Gastrocnemius medialis (tissue), 4 donors: ENCODE measurements at places on chromosomes 4 and X. TPM values are rescaled to one million over a fixed set of nuclear protein-coding genes. Genes with fewer than 3 reads are reported as not detected.

DNA sequence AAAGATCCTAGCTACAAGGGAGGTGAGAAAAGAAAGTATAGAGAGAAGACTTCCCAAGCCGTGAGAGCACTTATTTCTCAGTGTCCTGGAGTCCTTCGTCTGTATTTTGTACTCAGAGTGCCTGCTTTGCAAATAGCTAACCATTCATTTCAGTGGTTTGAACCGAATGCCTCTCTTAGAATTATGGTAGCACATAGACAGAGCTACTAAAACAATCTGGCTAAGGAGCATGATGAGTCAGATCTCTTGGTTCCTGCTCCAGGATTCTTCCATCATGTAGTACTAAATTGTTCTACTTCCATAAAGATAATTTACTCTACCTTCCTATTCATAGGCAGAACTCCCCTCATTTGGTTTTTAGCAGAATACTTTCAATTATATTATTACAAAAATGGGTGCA, 946.6 kb downstream of the STIM2 start:
- H3K27me3 ChIP-seq = no peaks in the 10 kb centered on the region
- H3K4me3 ChIP-seq = no peak overlapping the region
- H3K4me1 ChIP-seq = no peaks in the 10 kb centered on the region

DNA sequence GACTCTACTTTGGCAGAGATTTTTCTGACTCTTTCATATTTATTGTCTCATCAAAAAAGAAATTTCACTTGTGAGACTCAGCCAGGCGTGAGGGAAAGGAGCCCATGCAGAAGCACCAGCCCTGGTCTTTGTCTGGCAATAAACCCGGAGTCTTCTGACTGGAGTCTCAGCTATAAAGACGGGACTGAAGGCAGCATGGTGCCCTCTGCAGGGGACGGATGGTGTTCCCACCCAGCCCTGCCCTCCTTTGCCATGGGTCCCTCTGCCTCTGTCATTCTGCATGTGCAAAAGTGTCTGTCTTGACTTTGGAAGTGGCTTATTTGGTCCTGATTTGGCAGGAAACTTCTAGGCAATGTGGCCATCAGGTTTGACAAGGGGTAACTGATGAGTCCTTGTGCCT, 14.2 kb downstream of the ZNF185 start:
- H3K36me3 ChIP-seq = no peaks in the 10 kb centered on the region
- H3K27me3 ChIP-seq = no peaks in the 10 kb centered on the region
- no peak for DNase-seq

GRCh38 chr4:88268913-88269312, 15.4 kb downstream of the PPM1K start:
- no peak overlapping the region for H3K4me3 ChIP-seq
- no peaks in the 10 kb centered on the region for H3K27me3 ChIP-seq
- no peak for DNase-seq

GRCh38 chrX:123399709-123400108, 215.6 kb downstream of the GRIA3 start:
- no peak overlapping the region for H3K27ac ChIP-seq
- DNase-seq = no peak
- H3K4me3 ChIP-seq = no peak overlapping the region
- H3K27me3 ChIP-seq = no peaks in the 10 kb centered on the region
- H3K36me3 ChIP-seq = no peaks in the 10 kb centered on the region
- no peaks in the 10 kb centered on the region for H3K4me1 ChIP-seq

DNA sequence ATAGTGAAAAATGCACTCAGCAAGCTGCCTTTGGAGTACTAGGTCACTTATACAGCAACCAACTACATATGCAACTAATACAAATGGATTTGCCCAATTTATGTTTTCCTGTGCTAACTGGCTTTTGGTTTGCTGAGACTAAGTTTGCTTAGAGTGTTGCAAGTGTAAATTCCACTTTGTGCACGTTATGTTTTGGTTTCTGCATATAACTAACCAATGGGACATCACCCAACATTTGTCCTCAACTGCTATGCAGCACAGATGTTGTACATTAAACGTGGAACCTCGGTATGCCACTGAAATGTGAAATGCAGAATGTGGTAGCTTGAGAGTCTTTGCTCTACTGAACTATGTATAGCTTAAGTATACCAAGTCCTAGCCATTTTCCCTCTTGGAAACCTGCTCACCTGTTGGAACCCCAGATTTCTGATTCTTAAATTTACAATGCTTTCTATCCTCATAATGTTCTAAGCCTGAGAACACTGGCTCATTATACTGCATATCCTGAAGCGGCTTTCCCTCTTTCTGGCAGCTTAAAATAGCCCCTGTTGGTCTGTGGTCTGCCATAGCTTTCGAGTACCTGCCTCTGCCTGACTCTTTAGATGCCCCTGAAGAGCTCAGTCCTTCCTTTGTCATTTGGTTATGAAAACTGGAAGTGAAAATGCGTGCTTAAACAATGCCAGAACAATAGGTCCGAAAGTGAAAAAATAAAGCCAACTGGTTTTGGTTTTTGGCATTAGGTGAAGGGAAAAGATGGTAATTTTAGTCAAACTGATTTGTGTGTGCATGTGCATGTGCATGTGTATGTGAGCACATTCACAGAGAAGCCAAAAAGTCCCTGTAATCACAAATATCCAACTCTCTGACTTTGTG, 158.0 kb downstream of the SH2D1A start:
- H3K27me3 ChIP-seq = no peaks in the 10 kb centered on the region
- H3K4me1 ChIP-seq = no peaks in the 10 kb centered on the region
- H3K36me3 ChIP-seq = no peaks in the 10 kb centered on the region
- no peak overlapping the region for H3K4me3 ChIP-seq

DNA sequence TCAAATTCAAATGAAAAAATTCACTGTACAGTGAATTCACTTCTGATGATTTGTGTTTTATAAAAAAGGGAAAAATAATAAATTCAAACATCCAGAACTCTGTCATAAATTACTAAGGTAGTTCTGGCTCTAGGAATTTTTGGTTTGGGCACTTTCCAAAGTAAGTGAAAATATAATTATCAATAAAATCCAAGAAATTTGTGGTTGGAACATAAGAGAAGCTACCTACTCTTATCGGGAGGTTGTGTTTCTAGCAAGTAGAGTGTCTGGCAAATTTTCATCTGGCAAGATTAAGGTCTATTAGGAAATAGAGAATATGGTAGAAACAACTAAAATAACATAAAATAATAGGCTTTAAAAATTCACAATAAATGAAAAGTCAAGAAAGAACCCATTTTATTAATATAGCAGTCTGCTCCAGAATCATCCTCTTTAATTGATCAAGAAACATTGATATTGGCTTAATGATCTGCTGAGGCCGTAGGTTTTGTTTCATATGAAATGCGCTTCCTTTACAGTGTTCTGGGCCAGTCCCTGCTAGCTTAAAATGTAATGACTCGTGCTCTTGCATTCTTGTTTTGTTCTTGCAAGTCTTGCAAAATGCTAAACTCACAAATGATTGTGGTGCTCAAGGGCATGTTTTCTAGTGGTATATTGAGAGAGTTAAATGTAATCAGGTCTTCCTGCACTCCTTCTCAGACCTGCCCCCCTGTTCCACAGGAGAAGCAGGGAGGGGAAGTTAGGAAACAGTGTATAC, 331.4 kb downstream of the RAPGEF2 start:
- no peak overlapping the region for H3K4me3 ChIP-seq
- no peak overlapping the region for H3K27ac ChIP-seq
- no peaks in the 10 kb centered on the region for H3K36me3 ChIP-seq
- H3K27me3 ChIP-seq = no peaks in the 10 kb centered on the region

DNA sequence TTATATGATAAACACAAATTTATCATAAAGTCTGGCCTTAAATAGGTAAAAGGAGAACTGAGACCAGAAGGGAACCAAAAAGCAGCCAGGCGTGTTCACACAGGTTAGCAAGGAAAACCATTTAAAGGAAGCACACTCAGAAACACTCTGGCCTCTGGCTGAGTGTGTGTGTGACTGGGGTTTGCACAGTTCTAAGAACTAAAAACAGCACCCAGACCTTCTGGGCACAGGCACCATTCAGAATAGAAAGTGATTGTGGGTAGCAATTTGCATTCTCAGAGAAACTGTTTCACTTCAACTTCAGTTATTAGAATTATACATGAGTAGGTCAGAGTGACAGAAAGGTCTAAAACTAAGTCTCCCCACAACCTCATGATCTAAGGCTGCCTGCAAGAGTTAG, 10.0 kb downstream of the GPR82 start:
- no peaks in the 10 kb centered on the region for H3K27me3 ChIP-seq
- no peak overlapping the region for H3K4me3 ChIP-seq

GRCh38 chr4:123675567-123675966, 279.0 kb downstream of the SPRY1 start:
- H3K4me1 ChIP-seq = peaks cover 22% of the 10 kb centered on the region
- no peaks in the 10 kb centered on the region for H3K36me3 ChIP-seq
- H3K27me3 ChIP-seq = no peaks in the 10 kb centered on the region
- peak overlapping the region; percentile 18 for H3K4me3 ChIP-seq
- DNase-seq = no peak

DNA sequence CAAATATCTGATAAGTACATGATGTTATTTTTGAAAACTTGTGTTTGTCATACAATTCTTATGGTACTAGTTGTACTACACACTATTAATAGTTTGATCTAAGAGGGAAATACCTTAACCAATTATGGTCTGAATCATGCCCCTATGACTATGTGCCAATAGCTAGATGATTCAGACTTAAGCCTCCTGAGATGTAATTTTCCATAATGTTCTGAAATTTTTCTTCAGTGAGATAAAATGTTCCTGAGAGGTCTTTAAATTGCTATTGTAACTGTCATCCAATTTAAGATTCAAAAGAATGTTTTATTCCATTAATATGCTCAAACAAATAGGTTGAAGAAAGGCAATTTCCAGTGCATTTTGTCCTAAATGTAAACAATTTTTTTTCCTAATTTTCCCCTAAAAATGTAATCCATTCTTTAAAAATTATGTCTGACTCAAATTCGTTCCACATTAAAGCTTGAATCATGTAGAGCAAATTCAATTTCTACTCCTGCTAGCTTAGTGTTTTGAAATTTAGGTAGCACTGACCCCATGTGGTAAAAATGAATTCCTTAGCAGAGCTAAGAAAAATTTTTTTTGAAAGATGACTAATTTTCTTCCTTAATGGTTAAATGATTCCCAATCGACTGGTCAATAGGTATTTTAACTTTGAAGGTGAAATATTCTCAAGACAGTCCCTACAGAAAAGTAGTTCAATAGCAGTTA, 49.1 kb downstream of the APOOL start:
- H3K4me1 ChIP-seq = no peaks in the 10 kb centered on the region
- no peaks in the 10 kb centered on the region for H3K27me3 ChIP-seq
- no peaks in the 10 kb centered on the region for H3K36me3 ChIP-seq
- DNase-seq = no peak
- H3K4me3 ChIP-seq = no peak overlapping the region

GRCh38 chrX:39896951-39897740, 200.6 kb downstream of the BCOR start:
- no peaks in the 10 kb centered on the region for H3K27me3 ChIP-seq
- peaks cover 7% of the 10 kb centered on the region for H3K4me1 ChIP-seq
- H3K4me3 ChIP-seq = no peak overlapping the region
- DNase-seq = no peak

- no peaks in the 10 kb centered on the region for H3K27me3 ChIP-seq
- H3K4me1 ChIP-seq = no peaks in the 10 kb centered on the region
- no peak for DNase-seq
- H3K27ac ChIP-seq = no peak overlapping the region
These were observed 296.0 kb upstream of the HS3ST1 start for GRCh38 chr4:11724731-11725130.

DNA sequence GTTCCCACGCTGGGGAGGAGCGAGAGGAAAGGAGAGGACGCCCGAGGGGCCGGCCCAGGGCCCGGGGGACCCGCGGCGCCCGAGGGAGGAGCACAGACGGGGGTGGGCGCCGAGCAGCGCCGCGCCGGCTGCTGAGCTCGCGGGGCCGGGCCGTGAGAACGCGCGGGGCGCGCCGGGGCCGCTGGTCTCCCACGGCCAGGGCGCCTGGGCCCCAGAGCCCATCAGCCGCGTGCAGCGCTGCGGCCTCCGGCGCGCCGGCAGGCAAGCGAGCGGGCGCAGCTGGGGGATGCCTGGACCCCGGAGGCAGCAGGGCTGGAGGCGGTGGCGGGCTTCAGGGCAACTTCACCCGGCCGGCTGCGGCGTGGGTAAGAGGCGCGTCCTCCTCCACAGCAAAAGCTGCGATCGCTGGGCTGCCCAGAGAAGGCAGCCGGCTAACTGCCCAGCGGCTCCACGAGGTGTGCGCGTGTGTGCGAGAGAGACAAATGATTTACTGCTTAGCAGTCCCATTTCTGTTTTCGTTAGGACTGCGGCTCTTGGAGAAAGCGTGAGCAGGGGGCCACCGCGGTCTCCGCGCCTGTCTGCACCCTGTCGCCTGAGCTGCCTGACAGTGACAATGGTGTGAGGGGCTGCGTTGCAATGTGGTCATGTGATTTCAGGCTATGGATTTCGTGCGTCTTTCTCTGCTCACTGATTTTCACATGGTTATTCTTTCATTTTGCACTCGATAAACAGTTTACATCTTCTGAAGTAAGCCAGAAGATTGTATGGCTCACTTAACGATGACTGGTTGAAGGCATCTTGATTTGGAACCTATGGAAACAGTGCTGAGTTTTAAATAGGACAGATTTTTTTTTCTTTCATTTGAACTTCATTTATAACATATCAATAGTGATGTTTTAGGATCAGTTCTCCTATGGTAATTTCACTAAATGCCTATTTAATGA, 1.2 kb downstream of the GUCY1A1 start:
- H3K27ac ChIP-seq = peak overlapping the region; percentile 74
- no peak for DNase-seq
- H3K4me1 ChIP-seq = peaks cover 4% of the 10 kb centered on the region
- H3K4me3 ChIP-seq = peak overlapping the region; percentile 55
- no peaks in the 10 kb centered on the region for H3K27me3 ChIP-seq

DNA sequence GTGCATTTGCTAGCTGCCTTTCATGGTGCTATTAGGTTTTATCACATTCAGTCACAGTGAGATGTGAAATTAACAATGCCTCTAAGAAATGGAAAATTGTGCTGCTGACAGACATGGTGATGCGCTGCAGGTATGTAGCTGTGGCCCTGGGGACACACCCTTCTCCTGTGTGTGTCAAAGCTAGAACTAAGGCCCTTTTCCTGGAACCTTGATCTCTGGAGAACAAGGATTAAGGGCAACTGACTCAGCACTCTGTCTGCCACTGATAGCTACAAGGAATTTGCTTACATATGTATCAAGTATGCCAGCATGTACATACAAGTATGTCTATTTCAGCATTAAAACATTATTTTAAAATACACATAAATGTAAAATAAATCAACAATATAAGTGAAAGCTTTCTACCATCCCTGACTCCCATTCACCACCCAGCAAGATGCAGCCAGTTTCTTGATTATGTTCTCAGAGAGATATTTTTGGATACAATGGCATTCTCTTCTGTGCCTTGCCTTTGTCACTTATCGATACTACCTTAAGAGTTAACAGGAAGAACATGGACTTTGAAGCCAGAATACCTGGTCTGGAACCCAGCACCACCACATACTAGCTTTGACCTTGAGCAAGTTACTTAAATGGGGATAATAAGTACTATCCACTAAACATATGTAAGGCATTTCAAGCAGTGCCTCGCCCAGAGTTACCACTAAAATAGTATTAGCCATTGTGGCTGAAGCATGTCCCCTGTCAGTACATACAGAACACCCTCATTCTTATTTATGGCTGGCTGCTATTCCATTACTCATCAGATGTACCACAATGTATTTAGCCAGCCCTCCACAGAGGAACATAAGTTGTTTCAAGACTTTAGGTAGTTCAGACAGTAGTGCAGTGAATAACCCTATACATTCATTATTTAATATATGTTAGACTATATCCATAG, 68.5 kb downstream of the NPNT start:
- H3K4me1 ChIP-seq = peaks cover 22% of the 10 kb centered on the region
- DNase-seq = no peak
- no peak overlapping the region for H3K27ac ChIP-seq
- H3K4me3 ChIP-seq = no peak overlapping the region
- no peaks in the 10 kb centered on the region for H3K27me3 ChIP-seq

The DMRTC1 gene
- total RNA-seq = not detected

The ANOS1 gene
- 5.0 TPM for total RNA-seq

The GC gene
- total RNA-seq = 5.1 TPM

The XAGE1A gene
- total RNA-seq = not detected

The NKX1-1 gene
- not detected for total RNA-seq

The SLC6A8 gene
- 43.5 TPM for total RNA-seq

The NSG1 gene
- total RNA-seq = not detected
